ENCODE measurements at places on chromosomes 1 and 21. TPM values are rescaled to one million over a fixed set of nuclear protein-coding genes. Genes with fewer than 3 reads are reported as not detected.

The TNFRSF18 gene
- total RNA-seq = 3.2 TPM

The CAPN2 gene
- total RNA-seq = 187 TPM

DNA sequence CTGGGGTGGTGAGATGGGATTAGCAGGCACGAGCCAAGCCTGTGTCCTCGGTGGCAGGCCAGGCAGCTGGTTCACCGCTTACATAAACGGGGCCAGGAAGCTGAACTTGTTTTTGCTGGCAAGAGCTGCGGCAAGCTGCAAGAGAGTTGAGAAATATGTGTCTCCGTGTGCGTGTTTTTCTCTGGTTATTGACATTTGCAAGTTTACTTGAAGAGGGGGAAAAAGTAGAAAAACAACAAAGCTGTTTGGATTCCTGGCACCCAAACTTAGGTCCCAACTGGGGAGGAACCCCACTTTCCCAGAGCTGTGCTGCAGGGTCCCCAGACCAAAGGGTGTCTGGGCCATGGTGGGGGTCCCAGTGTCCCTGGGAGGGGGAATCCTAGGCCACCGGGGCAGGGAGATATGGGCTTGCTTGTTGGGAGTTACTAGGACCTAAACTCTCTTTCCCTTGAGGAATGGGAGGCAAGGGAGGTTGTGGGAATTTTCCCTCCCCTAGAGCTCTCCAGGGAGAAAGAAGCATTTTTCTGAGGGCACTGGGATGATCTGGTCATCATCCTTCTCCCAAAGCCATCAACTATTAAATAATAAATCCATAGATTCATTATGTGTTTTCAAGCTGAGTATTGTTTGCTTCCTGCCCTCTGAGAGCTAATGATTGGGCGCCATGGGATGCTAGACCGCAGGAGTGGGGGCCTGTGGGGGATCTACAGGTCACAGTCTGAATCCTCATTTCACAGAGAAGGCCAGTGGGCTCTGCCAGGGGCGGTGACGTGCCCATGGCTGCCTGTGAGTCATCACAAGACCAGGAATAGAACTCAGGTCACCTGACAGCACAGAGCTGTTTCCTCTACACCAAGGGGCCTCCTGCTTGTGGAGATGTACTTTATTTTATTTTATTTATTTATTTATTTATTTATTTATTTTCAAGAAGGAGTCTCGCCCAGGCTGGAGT, 14.8 kb downstream of the IL6R start:
- peak; percentile 33 for DNase-seq

DNA sequence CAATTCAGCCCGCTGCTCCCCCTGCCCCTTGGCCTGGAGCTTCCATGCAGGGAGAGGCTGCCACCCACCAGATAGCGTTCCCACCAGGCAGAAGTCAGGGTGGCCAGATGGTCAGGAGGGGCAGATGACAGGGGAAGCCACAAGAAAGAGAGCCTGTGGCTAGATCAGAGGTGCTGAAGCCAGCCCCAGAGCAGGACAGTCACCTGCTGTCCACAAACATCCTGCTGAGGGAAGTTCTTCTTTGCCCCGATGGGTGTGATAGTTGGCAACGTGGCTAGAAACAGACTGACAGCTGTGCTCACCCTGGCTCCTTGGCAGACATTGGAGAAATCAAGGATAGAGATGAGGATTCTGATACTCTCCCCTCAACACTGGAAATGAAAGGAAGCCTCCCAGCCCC, 27.2 kb upstream of the SRP9 start:
- no peak for DNase-seq

- no peak for DNase-seq
These were observed 198.5 kb downstream of the DYRK1A start for GRCh38 chr21:37564924-37565529.

The PRAMEF10 gene
- total RNA-seq = not detected

- no peak for DNase-seq
These were observed 1.7 kb downstream of the GJB4 start for GRCh38 chr1:34761176-34761761.

DNA sequence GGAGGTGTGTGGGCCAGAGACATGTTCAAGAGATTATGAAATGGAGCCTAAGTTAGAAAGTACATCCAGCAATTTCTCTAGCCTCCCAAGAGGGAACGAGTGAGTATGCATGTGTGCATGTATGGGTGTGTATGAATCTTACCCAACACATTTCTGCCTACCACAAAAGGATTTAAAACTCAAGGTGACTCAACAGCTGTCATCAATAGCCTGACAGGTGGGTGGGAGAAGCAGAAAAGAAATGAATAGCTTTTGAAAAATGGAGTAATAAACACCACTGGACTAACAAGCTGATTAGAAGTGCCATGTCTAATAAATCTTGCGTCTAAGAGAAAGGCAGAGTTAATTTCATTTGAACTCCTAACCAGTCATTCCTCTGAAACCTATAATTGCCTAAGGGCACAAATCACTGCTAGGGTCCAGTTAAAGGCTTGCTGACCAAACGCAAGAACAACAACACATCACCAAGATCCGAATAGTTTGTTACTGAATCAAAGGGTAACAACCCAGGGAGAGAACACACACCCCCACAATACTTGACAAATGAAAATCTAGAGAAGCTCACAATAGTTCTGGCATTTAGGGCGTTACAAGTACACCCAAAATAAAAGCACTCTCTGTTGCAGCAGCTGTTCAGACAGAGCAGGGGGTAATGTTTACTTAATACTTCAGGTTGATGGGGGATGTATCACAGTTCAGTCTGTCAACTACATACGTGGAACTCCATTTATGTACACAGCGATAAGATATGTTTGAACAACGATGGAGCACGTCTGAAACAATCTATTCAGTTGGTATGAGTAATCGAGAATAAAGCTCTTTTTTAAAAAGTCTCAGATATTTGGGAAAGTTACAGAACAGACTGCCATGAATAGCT, 1.4 kb downstream of the KIAA0319L start:
- no peak for DNase-seq

The LCE1E gene
- not detected for total RNA-seq

GRCh38 chr1:248850536-248851251, 8.2 kb downstream of the ZNF692 start:
- DNase-seq = no peak

The TAF1A gene
- 2.3 TPM for total RNA-seq

DNA sequence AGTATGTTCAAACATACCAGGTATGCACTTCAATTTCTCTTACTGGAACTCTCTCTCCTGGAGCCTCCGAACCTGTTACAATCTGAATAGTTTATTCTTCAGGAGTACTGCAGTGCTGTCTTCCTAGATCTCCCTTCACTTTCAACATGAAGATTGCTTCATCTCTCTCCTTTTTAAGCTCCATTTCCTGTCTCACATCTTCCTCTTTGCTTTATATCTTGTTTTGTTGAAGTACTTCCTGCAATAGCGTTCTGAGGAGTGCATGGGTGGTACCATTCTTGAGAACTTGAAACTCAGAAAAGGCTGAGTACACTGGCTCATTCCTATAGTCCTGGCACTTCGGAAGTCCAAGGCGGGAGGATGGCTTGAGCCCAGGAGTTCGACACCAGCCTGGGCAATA, 15.7 kb upstream of the C1orf146 start:
- DNase-seq = no peak

GRCh38 chr1:8482979-8483381, 165.1 kb downstream of the SLC45A1 start:
- DNase-seq = no peak

The KIFAP3 gene
- total RNA-seq = 14.0 TPM

GRCh38 chr1:100649146-100649545, 70.4 kb upstream of the VCAM1 start:
- DNase-seq = no peak

GRCh38 chr1:223074445-223075300, 68.4 kb downstream of the TLR5 start:
- no peak for DNase-seq

The ADARB1 gene
- 5.7 TPM for total RNA-seq

The RPTN gene
- 0.09 TPM for total RNA-seq

DNA sequence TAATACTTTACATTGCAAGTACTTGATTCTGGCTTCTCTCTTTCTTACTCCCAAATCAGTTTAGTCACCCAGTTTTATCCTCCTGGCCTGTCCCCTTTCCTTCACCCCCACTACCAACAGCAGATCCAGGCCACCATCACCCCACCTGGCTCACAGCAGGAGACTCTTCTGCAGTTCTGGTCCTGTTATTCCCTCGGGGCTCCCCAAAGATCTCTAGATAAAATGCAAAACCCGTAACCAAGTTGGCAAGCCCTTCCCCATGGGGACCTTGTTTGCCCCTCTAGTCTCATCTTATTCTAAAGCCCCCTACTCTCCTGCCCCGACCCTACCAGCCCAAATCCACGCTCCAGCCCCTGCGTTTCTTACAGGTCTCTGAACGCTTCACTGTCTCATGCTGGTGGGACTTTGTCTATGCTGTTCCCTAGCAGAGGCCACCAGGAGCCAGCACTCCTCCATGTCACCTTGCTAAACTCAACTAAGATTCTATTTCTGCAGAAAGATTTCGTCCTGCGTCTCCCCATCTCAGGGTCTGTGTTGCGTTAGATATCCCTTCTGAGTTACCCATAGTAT, 4.0 kb downstream of the ABCG1 start:
- DNase-seq = no peak

The AADACL3 gene
- not detected for total RNA-seq

- DNase-seq = no peak
These were observed 47.6 kb upstream of the PPP2R5A start for GRCh38 chr1:212237651-212238050.

The CHI3L2 gene
- total RNA-seq = 0.57 TPM

- DNase-seq = no peak
These were observed 21.3 kb upstream of the MAPKAPK2 start for GRCh38 chr1:206663362-206663761.

- DNase-seq = no peak
These were observed 135.1 kb downstream of the CHD1L start for GRCh38 chr1:147377263-147378246.
